ENCODE measurements at places on chromosomes 5 and 9.

DNA sequence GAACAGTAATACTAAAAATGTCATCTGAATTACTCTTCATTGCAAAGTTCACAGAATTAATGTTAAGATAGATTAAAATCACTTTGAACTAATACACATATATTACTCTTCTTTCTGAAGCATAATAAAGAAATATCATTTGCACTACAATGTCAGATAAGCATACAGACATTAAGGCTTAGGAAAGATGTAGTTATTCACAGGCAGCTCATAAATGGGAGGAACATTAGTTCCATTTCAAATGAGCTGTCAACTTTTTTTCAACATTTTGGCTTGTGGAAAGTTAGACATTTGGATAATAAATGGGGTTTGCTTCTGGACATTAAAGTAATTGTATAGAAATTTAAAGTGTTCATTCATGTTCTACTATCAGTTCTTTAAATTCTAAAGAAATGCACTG lies 6.3 kb downstream of the FGF10 start:
- no peak for DNase-seq

DNA sequence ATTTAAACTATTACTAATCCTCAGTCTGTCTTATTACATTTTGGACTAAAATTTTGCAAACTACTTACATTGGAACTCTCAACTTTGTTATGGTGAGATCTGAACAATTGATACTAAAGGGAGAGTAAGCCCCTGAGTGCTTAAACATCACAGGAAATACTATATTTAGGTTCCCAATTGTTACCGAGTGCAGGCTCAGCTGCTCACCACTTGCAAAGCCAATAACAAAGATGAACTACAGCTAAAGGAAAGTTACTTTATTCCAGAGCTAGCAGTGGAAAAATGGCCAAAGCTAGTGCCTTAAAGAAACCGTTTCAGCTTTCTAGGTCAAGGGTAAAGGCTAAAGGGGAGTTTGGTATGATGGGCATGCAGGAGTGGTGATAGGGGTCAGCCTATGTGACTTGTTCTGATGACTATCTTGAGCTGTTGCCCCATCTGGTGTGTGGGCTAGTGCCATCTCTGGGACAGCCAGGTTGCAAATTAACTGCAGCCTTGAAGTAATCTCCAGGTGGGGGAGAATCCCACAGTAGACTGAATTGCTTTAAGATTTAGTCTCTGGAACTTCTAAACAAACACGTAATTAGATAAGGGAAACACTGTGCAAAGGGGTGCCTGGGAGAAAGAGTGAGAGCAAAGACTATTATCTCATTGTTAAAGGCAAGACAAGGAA lies 7.8 kb upstream of the NDUFB6 start:
- no peak for DNase-seq

- DNase-seq = no peak
Observed at GRCh38 chr9:72351538-72352453, 13.2 kb downstream of the ZFAND5 start.

DNA sequence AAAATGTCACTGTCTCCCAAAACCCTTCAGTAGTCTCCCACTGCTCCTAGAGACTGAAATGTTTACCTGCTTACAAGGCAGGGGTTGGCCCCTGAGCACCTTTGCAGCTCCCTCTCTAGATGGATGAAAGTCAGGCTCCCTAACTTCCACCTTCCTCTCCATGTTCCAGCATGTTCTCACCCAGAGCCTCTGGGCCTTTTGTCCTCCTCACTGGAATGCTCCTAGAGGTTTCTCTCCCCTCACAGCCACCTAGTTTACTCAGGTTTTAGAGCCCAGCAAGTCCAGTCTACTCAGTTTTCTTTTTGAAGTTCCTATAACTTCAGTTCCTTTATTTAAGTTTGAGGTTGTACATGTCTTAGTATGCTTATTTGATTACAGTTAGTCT lies 815 bp upstream of the URM1 start:
- no peak for DNase-seq

- no peak for DNase-seq
Observed at GRCh38 chr5:72463449-72464052, 43.7 kb downstream of the ZNF366 start.

- DNase-seq = no peak
Observed at GRCh38 chr9:6873857-6874256, 116.1 kb downstream of the KDM4C start.

DNA sequence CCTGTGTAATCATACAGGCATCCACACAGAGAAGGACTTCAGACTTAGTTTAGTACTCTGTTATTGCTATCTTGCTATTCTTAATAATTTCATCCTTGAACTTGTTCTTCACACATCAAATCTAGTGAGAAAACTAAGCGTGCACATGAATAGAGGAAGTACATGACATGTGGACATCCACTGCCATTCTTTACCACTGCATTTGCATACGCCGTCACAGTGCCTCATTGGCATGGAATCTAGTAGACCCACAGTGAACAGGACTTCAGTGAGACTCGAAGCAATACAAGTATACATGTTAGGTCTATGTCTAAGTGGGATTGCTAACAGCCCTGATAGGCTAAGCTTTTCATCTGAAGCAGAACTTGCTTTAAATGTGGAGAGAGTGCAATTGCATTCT lies 592.1 kb downstream of the TLE4 start:
- no peak for DNase-seq
